ENCODE measurements at places on chromosomes 6 and 20.

GRCh38 chr6:113626475-113626874, 230.7 kb upstream of the MARCKS start:
- no peak for DNase-seq

DNA sequence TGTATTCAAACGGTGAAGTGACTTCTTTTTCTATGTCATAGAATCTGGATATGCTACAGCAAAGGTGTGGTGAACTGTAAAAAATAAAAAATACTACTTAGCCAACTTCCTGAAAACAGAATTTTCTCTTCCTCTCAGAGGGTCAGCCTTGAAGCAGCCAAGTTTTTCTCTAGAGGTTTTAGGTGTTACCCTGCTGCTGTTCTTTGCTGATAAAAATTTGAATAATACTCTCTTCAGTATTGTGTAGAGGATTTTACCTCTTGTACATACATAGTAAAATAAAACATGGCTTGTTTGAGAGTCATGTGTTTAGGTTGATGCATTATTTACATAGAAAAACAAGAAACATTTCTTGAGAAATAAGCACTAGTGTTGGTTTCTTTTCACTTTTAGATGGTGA, 458.4 kb downstream of the TBC1D32 start:
- DNase-seq: no peak

GRCh38 chr20:53463101-53463972, 130.3 kb downstream of the ZNF217 start:
- no peak for DNase-seq

DNA sequence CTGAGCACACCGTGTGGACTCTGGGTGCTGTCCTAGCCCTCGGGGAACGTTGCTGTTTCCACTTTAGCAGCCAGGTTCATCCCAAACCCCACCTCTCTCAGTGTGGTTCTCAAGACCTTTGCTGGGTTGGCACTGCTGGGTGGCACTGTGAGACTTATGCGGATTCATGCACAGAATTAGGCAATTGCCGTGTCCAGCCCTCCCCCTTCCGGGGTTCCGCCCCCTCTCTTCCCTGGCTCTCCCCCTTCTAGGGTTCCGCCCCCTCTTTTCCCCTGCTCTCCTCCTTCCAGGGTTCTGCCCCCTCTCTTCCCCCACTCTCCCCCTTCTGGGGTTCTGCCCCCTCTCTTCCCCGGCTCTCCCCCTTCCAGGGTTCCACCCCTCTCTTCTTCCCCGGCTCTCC, 39.8 kb upstream of the SLCO4A1 start:
- DNase-seq: no peak

DNA sequence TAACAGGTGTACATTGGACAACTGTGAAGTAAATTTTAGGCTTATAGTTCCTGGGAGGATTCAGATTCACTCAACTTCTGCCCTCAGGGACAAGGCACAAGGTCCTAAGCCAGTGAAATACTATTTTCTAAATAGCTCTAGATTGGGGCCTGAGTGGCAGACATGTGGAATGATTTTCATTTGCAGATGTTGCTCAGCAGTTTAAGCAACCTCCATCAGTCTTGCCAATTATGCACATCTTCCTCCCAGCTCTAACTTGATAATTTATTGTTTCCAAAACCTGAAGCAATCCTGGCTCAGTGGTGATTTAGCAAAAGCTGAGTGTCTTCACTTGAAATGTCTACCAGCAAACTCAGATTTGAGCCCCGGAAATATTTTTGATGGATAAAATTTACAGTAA, 116.2 kb downstream of the SCP2D1 start:
- no peak for DNase-seq

- DNase-seq: no peak
Observed at GRCh38 chr6:82372656-82373055, 9.0 kb downstream of the TPBG start.
